ENCODE measurements at places on chromosomes 3 and 15.

GRCh38 chr3:128068156-128068620 is 16.0 kb downstream of the SEC61A1 start:
- peak; percentile 59 for DNase-seq

GRCh38 chr15:93089727-93090305 is 805 bp upstream of the RGMA start:
- DNase-seq: no peak

- DNase-seq: no peak
These were observed 334.4 kb upstream of the THRB start for GRCh38 chr3:24829011-24829581.

DNA sequence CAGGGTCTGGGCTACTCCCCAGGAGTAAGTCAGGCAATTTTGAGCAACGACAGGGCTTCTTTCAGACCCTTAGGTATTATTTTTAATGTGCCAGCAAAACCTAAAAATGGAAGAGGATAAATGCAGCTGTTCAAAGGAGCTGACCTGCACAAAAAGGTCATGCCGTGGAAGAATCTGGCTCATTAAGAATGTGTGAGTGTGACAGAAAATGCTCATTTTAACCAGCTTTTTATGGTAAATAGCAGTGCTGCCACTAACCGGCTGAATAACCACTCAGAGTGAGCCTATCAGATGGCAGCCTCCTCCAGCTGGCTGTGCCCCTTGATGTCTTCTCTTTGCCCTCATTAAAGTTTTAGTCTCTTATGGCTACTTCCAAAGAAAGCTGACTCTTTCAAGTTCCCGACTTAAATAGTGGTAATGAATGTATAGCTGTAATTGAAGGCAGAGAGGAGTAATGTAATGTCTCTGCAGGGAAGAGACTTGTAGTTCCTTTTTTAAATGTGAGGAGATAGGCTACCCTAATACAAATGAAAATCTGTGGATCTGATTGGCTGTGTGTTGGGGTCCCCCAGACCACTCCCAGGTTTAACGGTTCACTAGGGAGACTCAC is 9.5 kb upstream of the FSTL1 start:
- no peak for DNase-seq

DNA sequence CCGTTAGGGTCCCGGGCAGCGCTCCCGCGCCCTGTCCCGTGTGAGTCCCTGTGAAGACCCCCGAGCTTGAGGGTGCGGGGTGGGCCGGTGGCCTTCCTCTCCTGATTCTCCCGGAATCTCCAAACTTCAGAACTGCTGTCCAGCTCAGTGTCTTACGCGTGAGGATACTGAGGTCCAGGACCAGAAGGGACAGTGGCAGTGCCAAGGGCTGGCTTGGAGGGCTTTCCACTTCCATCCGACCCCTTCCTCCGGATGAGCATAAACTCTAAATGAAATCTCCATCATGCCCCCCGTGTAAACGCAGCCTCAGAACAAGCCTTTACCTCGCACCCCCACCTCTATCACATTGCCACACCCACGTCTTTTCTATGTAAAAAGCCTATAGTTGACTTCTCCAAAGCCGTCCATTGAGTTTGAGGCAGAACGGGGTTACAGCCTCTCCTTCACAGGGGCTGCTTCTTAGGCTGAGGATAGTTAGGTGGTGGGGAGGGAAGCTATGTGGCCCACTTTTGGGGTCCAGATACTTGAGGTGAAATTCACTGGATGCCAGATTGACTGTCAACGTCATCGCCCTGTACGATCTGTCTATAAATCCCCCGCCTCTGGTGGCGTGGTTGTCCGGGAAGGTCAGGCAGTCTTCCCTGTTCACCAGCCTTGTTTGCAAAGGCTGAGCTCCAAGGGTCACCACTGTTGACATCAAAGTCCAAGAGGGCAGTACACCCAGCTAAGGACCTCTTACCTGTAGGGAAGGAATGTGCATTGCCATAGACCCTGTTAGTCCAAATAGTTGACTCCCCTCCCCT is 1.1 kb downstream of the EDEM1 start:
- peak; percentile 35 for DNase-seq

DNA sequence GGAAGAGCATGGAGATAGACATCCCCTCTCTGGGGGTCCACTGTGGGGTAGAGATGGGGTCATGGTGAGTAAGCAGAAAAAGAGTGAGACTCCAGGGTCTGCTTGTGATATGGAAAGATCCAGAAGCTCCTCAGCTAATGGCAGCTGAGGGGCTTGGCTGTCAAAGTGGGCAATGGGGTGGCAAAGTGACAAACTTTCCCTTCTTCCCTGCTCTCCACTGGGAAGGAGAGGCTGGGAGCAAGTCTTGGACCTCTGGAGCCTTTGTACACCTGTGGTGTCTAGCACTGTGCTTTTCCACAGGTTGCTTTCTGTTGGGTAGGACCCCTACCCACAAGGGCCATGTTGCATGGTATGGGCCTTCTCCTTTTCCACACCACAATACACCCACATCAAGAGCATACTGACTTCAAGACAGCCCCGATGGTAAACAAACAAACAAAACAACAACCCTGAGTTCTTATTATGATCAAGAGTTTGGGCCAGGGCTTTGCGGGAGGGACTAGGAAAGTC is 3.5 kb downstream of the ITGA11 start:
- no peak for DNase-seq

DNA sequence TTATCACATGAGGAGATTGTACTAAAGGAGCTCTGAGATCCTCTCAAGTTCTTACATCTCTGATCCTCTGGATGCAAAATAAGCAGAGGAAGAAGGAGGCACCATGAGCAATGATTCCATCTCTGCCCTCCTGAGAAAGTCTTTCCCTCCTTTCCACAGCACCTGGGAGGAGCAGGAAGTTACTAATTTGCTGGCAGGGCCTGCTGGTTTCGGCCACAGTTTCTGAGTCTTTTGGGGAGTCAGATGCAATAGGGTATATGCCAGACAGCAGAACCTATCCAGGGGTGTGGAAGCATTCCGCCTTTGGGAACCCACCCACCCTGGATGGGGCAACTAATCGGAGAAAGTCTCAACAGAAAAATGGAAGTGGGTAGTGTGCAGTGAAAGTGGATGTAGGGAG is 38.5 kb upstream of the SPTSSB start:
- no peak for DNase-seq

GRCh38 chr15:78209646-78210348 is 24.6 kb downstream of the ACSBG1 start:
- DNase-seq: no peak

DNA sequence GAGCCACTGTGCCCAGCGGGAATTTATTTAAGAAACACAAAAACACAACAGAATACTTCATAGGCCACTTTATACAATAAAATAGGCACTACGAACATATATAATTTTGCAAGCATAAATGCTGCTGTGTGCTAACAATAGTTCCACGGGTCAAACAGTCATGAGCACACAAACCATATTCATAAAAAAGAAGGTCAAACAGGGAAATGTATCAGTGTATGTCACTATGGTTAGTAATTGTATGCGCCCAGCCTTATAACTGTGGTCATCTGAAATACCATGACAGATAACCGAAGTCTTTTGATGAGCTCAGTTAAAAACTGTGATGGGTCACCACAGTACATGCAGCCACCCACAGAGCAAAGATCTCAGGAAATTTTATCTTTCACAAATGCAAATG is 38.1 kb upstream of the NR2C2 start:
- no peak for DNase-seq

GRCh38 chr3:71453822-71454511 is 129.6 kb downstream of the FOXP1 start:
- no peak for DNase-seq

DNA sequence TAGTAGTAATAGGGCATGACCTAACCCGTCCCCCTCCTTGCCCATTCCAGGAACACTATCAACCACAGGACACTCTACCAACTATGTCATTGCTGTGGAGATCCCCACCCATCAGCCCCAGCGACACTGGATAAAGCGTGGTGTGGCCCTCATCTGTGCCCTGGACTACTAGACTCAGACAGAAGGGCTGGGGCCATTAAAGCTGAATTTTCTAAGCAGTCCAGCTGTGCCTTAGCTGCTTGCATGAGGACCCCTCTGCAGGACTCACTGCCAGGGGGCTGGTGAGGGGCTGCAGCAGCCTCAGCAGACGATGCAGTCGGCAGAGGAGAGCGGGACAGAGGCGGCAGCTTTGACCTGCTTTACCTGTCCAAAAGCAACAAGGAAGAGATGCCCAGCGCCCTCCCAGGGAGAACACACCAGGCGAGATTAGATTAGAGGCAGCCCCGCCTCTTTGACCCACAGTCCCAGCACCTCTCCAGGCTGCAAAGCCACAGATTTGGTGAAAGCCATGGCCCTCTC is 44.6 kb downstream of the SEMA3G start:
- no peak for DNase-seq

- DNase-seq: no peak
These were observed 1353.5 kb downstream of the ROBO1 start for GRCh38 chr3:78414261-78414660.

GRCh38 chr3:121661376-121661775 is 673 bp upstream of the HCLS1 start:
- no peak for DNase-seq

GRCh38 chr3:111481551-111481950 is 60.4 kb upstream of the CD96 start:
- peak; percentile 1 for DNase-seq

- DNase-seq: peak; percentile 41
These were observed 3.3 kb downstream of the LYSMD4 start for GRCh38 chr15:99729920-99730319.

DNA sequence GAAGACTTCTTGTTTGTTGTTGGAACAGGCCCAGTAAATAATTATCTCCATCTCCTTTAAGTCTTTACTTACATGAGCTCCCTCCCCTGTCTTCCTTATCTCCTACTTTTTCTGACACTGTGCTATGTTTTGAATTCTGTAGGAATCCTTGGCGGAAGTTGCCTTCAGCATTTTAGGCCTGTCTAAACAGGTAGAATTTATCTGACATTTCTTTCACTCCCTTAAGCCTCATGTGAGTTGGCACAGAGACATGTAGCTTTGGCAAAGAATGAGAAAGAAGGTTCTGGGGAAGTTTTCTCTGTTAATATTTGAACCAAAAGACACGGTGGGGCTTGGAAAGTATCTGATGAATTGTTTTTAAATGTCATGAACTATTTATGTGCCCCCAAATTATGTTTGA is 8.1 kb downstream of the MCTP2 start:
- no peak for DNase-seq

DNA sequence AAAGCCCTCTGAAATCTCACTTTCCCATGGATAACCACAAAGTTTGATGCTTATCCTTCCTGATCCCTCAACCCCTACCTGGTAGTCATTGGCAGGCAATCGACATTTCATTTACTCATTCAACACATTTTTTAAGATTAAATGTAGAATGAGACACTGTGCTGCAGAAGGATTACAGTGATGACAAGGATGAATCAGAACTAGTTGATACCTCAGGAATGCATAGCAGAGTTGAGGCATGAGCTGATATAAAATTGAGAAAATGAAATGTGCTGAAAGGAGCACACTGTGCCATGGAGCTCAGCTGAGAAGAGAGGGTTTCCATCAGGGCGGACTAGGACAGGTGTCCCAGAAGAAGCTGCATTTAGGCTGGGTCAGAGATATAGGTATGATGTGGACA is 48.9 kb upstream of the ACTL6A start:
- no peak for DNase-seq

DNA sequence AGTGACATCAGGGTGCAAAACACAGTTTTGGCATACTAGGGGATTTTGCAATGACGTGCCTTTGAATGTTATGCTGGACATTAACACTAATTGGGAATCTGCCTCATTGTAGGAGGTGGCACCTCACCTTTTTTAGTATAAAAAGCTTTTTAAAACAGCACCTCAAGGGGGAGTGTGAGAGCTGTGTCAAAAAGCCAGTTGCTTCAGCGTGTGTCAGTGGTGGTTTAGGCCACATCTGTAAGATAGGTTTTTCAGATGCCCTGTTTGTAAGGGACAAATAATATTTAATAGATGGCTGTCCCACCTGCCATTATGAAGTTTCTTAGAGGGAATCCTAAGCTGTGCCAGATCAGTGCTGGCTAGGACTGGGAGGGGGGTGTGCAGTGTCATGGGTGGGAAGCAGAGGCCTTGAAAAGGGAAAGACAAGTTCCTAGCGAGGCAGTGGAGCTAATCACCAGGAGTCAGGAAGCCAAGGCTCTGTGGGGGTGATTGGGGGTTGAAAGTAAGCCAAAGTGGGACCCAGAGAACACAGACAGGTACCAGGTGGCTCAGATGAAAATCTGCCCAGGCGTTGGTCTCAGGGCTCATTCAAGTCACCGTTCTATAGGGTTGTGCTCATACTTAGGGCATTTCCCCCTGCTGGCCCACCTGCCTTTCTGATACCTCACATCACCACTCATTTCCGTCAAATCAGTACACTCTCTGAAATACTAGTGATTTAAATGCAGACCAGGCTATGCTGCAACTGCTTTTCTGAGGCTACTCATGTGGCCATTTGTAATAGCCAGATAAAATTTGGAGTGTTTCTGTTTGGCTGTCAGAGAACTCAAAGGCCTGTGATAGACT is 120.5 kb downstream of the BBX start:
- no peak for DNase-seq

- no peak for DNase-seq
These were observed 125.1 kb upstream of the AGBL1 start for GRCh38 chr15:85954586-85954985.

GRCh38 chr3:136343446-136343845 is 93.3 kb downstream of the PCCB start:
- DNase-seq: no peak

GRCh38 chr15:41536866-41537265 is 7.2 kb downstream of the RPAP1 start:
- DNase-seq: no peak

GRCh38 chr3:124597273-124597672 is 133.0 kb upstream of the UMPS start:
- no peak for DNase-seq

GRCh38 chr3:2158828-2159227 is 60.2 kb downstream of the CNTN4 start:
- no peak for DNase-seq

- DNase-seq: no peak
These were observed 40.0 kb upstream of the TRH start for GRCh38 chr3:129934234-129935123.

- peak; percentile 59 for DNase-seq
These were observed 44.0 kb downstream of the EIF4E3 start for GRCh38 chr3:71681224-71681668.

DNA sequence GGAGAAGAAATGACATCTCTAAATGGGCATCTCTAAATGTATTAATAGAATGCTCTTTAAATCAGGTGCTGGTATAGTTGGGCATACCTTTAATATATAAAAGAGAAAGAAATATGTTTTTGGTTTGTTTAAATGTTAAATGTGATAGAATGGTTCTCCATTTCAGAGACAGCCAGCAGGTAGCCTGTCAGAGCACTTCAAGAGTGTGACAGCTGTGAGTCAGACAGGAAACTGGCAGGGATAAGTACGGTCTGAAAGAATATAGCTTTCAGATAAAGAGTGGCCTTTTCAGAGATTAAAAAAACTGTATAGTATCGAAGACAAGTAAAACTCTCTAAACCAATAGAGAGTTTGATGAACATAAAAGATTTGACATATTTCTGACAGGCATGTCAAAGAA is 654.1 kb downstream of the IGSF11 start:
- no peak for DNase-seq
